ENCODE measurements at places on chromosomes 2 and 18. TPM values are rescaled to one million over a fixed set of nuclear protein-coding genes. Genes with fewer than 3 reads are reported as not detected.

DNA sequence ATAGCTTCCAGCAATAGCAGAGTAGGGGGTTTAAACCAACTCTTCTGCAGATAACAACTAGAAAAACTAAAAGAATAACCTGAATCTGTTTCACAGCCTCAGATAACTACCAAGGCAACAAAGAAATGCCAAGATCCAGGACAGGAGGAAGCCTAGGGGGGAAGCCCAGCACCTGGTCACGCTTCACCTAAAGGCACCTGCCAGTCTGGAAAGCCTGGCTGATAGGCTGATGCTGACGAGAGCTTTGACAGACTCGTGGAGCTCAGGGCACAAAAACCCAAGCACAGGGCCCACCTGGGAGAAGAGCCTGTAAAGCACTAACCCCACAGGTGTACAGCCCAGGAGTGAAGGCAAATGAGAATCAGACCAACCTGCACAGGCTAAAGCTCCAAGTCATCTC, 22.6 kb downstream of the EIPR1 start:
- no peaks in the 10 kb centered on the region for H3K27me3 ChIP-seq
- no peaks in the 10 kb centered on the region for H3K4me1 ChIP-seq

DNA sequence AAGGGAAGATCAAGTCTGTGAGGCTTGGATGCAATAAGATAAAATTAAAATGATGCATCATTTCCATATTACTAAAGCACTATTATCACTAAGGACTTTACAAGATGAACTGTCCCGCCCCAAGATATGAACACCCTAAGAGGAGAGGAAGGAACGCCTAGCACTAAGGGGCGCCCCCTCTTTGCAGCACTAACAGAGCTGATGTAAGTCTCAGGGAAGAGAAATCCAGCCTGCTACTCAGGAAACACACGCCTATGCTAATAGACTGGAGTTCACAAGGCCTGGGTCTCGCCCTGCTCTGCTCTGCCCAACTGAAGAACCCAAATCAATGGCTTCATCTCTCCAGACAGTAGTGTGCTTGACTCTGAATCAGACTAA, 6.1 kb downstream of the INO80C start:
- no peaks in the 10 kb centered on the region for H3K36me3 ChIP-seq
- H3K27me3 ChIP-seq, result no peaks in the 10 kb centered on the region
- peaks cover 5% of the 10 kb centered on the region for H3K4me1 ChIP-seq
- no peak overlapping the region for H3K27ac ChIP-seq

- no peaks in the 10 kb centered on the region for H3K27me3 ChIP-seq
- DNase-seq, result no peak
- no peak overlapping the region for H3K4me3 ChIP-seq
- H3K36me3 ChIP-seq, result no peaks in the 10 kb centered on the region
These were observed 74.9 kb upstream of the AGAP1 start for GRCh38 chr2:235418918-235419317.

DNA sequence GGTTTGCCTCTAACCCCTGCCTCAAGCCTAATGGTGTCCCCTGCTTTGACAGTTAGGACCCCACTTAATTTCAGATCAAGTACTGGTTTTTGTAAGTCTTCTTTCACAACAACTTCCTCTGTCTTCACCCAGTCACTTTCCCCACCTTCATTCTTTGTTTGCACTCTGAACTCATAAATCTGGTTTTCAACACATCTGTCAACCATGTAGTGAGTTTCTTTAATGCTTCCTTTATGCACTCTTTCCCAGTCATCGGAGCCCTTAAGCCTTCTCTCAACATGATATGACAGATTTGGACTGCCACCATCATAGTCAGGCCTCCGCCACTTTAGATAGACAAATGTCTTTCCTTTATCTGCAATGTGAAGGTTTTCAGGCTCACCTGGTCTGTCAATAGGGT, 109.1 kb downstream of the PLEKHA3 start:
- no peak overlapping the region for H3K4me3 ChIP-seq
- H3K27ac ChIP-seq, result no peak overlapping the region
- DNase-seq, result no peak
- H3K27me3 ChIP-seq, result no peaks in the 10 kb centered on the region

TMEM17 gene
- 1.0 TPM for total RNA-seq

- no peak for DNase-seq
- H3K36me3 ChIP-seq, result no peaks in the 10 kb centered on the region
- H3K27me3 ChIP-seq, result no peaks in the 10 kb centered on the region
- H3K4me3 ChIP-seq, result no peak overlapping the region
- H3K4me1 ChIP-seq, result no peaks in the 10 kb centered on the region
These were observed 149.8 kb downstream of the VWC2L start for GRCh38 chr2:214560618-214561190.

DNA sequence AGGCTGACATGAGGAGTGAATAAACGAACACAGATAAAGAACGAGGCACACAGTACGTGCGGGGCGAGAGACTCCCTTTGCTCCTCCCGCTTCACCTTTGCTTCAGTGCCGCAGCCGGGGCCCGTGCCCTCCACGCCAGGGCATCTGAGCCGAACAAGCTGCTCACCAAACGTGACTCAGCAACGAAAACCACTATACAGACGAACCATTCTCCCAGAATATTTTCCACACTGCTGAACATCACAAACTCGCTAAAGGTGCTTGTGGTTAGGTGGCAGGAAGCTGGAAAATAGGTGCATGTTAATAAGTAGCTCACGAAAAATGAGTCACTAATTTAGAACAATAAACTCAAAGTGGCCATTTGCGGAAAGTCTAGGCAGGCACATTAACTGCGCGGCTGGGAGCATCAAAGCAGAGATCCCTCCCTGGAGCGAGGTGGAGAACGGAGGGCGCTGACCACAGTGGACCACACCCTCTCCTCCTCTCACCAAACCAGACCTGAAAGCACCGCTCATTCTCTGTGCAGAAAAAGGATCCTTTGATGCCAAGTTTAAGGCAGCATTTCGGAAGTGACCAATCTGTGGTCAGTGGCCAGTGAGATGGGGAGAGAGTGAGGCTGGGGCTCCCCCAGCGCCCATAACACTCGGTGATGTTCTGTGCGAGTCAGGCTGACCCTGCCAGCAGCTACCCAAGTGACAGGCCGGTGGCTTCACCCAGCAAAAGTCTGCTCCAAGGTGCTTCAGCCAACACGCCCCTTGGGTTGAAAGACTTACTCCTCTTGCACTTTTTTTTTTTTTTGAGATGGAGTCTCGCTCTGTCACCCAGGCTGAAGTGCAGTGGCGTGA, 153.2 kb downstream of the HDAC4 start:
- no peaks in the 10 kb centered on the region for H3K36me3 ChIP-seq
- no peaks in the 10 kb centered on the region for H3K27me3 ChIP-seq
- no peak overlapping the region for H3K27ac ChIP-seq
- no peak overlapping the region for H3K4me3 ChIP-seq
- no peak for DNase-seq

DNA sequence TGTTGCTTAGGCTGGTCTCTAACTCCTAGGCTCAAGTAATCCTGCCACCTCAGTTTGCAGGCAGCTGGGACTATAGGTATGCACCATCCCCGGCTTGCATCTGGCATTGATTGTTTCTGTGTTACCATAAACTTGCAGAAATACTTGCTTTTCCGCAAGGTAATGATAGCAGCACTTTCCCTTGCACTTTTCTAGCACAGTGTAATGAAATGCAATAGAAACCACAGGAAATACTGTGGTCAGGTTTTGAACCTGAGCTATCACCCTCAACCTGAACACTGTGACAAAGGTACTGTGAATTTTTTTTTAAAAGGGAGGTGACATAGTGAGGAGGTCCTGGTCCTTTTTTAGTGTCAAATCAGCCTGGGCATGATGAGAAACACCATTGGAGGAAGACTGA, 38.3 kb downstream of the DHRS9 start:
- no peak for DNase-seq
- H3K4me3 ChIP-seq, result no peak overlapping the region
- H3K36me3 ChIP-seq, result no peaks in the 10 kb centered on the region
- no peaks in the 10 kb centered on the region for H3K27me3 ChIP-seq

DNA sequence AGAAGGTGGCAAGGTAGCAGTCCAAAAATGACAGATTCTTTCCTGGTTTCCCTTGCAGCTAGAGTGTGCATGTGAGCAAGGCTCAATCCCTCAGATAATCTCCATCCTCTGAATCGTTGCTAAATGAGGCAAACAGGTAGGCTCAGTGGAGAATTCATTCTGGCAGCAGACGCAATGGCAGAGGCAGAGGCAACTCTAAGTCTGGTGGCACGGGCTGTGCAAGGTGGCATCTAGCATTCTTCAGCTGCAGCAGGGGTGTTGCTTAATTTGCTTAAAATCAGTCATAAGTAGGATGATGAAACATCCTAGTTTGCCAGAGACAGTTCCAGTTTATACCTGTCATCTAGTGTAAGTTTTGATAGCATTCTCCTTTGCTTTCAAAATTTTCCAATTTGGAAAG, 391.1 kb upstream of the MEX3C start:
- H3K4me1 ChIP-seq, result no peaks in the 10 kb centered on the region
- H3K36me3 ChIP-seq, result no peaks in the 10 kb centered on the region
- no peaks in the 10 kb centered on the region for H3K27me3 ChIP-seq
- H3K27ac ChIP-seq, result no peak overlapping the region
- no peak for DNase-seq

EML4 gene
- total RNA-seq, result 75.3 TPM

IL37 gene
- total RNA-seq, result not detected

DNA sequence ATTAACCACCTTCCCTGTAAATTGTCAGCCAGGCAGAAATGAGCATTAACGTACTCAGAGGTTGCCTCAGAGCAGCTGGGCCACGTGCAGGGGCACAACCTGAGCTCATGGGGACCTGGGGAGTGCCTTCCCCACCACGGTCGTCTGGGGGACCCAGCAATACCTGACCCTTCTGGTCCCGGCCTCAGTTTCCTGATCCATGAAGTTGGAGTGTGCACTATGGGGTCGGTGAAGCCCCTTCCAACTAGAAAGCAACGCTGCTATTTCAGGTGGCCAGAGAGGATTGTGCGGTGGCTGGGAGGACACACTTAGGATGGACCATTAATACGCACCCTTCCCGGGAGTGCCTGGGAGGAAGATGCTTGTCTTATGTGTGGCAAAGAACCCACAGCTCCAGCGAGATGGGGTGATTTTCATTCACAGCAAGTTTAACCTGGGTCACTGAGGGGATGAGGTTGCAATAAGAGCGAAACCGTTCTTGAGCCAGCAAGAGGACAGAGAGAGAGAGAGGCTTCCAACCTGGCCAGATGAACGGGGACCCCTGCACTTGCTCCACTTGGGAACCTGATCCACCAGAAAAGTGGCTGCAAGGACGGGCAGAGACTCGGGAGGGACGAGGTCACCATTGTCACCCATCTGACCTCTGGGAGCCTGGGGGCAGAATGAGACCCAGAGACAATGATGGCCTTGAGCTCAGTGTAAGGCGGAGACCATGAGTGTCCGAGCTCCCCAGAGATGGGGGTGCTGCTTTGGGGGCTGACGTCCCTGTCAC, 36.2 kb downstream of the NGEF start:
- no peaks in the 10 kb centered on the region for H3K27me3 ChIP-seq
- H3K36me3 ChIP-seq, result no peaks in the 10 kb centered on the region

GRCh38 chr18:79897940-79898625, 53.4 kb downstream of the SLC66A2 start:
- no peaks in the 10 kb centered on the region for H3K4me1 ChIP-seq
- no peaks in the 10 kb centered on the region for H3K27me3 ChIP-seq
- H3K27ac ChIP-seq, result no peak overlapping the region
- no peak for DNase-seq
- no peaks in the 10 kb centered on the region for H3K36me3 ChIP-seq
- H3K4me3 ChIP-seq, result no peak overlapping the region

DNA sequence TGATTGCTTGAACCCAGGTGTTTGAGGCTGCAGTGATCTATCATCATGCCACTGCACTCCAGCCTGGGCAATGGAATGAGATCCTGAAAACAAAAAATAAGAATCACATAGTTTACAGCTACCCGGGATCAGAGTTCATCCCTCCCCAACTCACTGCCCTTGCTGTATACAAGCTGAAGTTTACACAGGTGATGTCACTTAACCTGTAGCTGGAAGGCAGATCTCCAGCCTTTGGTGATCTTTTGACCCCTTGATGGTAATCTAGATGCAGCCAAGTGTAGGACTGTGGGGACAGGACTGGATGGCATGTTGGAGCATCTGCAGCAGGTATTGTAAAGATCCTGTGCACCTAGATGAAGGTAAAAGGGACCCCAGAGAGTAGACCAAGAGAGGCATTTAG, 66.7 kb upstream of the SLC14A2 start:
- no peaks in the 10 kb centered on the region for H3K4me1 ChIP-seq
- no peak overlapping the region for H3K27ac ChIP-seq
- H3K36me3 ChIP-seq, result no peaks in the 10 kb centered on the region

GRCh38 chr2:142200062-142200461, 69.2 kb upstream of the LRP1B start:
- no peak overlapping the region for H3K27ac ChIP-seq
- DNase-seq, result no peak
- H3K4me3 ChIP-seq, result no peak overlapping the region

TRABD2A gene
- total RNA-seq, result 0.29 TPM

DNA sequence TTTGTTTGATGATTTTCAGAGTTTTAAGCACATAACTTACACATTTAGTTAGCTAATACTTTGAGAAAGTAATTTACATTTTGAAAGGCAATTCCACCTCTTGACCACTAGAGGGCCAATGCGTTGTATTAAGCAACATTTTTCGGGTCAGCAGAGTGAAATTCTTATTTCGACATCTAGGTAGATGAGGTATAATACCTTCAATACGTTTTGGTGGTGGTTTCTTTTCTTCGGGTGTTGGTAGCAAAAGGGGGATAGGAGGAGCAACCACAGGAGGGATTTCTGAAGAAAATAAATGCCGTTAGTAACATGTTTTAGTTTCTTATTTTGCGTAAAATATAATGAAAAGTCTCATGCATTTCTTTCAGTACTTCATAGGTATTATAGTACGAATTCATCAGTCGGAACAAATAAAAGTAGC, 106.3 kb downstream of the TTN start:
- no peak overlapping the region for H3K27ac ChIP-seq
- no peaks in the 10 kb centered on the region for H3K27me3 ChIP-seq
- no peaks in the 10 kb centered on the region for H3K36me3 ChIP-seq
- no peaks in the 10 kb centered on the region for H3K4me1 ChIP-seq
- H3K4me3 ChIP-seq, result no peak overlapping the region
